ENCODE measurements at places on chromosomes 2 and 18. TPM values are rescaled to one million over a fixed set of nuclear protein-coding genes. Genes with fewer than 3 reads are reported as not detected.

DOK6 gene
- total RNA-seq, result not detected

SERPINB8 gene
- total RNA-seq, result 8.2 TPM

CMPK2 gene
- 20.6 TPM for total RNA-seq

IL1B gene
- total RNA-seq, result not detected

ADD2 gene
- total RNA-seq, result 18.8 TPM

RAMP1 gene
- total RNA-seq, result 17.4 TPM

FZD7 gene
- total RNA-seq, result 0.93 TPM

WNT6 gene
- not detected for total RNA-seq

SERPINB2 gene
- not detected for total RNA-seq

CLHC1 gene
- total RNA-seq, result 9.9 TPM

ST6GAL2 gene
- not detected for total RNA-seq

MAP3K20 gene
- total RNA-seq, result 12.2 TPM

PTH2R gene
- not detected for total RNA-seq

CABLES1 gene
- total RNA-seq, result 2.0 TPM

CAVIN2 gene
- not detected for total RNA-seq

GPR17 gene
- not detected for total RNA-seq

GALR1 gene
- not detected for total RNA-seq

NFATC1 gene
- total RNA-seq, result 54.0 TPM

DNER gene
- not detected for total RNA-seq

SLC9A4 gene
- total RNA-seq, result 0.13 TPM

STPG4 gene
- 0.48 TPM for total RNA-seq

DHRS9 gene
- not detected for total RNA-seq

TMEFF2 gene
- total RNA-seq, result not detected

CPSF3 gene
- total RNA-seq, result 41.7 TPM

Data from activated naive CD4-positive, alpha-beta T cell treated with anti-CD3 and anti-CD28 coated beads, Interleukin-2, amount 10 ng/mL, durations not matched to agents 5 hours and 36 hours (primary cell).